ENCODE measurements at places on chromosomes 2 and 18. TPM values are rescaled to one million over a fixed set of nuclear protein-coding genes. Genes with fewer than 3 reads are reported as not detected.

PSMG2 gene
- total RNA-seq: 71.4 TPM

GRCh38 chr2:74314107-74314506 is 29.1 kb downstream of the SLC4A5 start:
- DNase-seq: no peak
- no peaks in the 10 kb centered on the region for H3K27me3 ChIP-seq
- no peaks in the 10 kb centered on the region for H3K4me1 ChIP-seq
- no peak overlapping the region for H3K27ac ChIP-seq
- no peak overlapping the region for H3K4me3 ChIP-seq

DNA sequence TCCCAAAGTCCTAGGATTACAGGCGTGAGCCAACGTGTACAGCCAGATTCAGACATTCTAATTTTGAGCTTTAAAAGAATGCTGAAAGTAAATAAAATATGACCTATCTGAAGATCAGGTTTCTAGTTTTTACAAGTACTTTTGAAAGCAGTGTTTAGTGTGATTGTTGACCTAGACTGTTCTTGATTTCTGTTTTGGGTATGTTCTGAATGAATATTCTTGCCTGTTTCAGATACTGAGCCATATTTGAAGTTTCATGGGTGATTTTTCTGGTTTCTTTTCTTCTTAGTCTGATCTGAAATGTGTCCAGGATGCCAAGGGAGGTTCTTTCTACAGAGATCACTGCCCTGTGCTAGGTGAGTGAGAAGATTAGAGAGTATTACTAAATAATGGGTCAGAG is 37.2 kb downstream of the MIB1 start:
- peaks cover 59% of the 10 kb centered on the region for H3K36me3 ChIP-seq
- H3K27me3 ChIP-seq: no peaks in the 10 kb centered on the region
- no peak overlapping the region for H3K27ac ChIP-seq
- DNase-seq: no peak
- H3K4me3 ChIP-seq: no peak overlapping the region

GRCh38 chr2:24512831-24513230 is 21.8 kb downstream of the NCOA1 start:
- DNase-seq: no peak
- H3K36me3 ChIP-seq: no peaks in the 10 kb centered on the region
- H3K27ac ChIP-seq: no peak overlapping the region

DNA sequence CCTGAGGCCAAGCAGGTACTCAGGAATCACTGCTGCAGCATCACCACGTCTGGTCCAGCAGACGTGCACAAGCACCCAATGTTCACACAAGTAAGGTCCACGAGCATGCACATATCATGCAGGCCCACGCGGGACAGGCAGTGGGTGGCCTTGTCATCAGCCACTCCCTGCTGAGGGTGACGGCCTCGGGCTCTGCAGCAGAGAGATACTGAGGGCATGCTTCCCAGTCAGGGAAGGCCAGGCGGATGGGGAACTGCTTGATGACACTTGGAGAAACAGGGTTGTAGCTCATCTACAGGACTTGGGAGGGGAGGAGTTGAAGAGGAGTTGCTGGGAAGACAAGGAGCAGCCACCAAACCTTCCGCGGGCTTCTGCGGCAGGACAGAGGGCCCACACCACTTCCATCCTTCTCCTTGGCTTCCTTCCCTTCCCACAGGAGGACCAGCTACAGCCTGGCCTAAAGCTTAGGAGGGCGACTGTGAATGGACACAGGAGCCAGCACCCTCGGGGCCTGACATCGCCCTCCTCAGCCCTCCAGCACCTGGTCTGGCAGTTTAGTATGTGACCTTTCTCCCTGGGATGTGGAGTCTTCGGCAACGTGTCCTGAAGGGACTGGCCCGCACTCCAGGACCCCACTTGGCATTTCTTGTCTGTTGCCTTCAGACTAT is 15.2 kb downstream of the MFSD2B start:
- no peaks in the 10 kb centered on the region for H3K4me1 ChIP-seq
- H3K36me3 ChIP-seq: peaks cover 16% of the 10 kb centered on the region
- H3K27me3 ChIP-seq: no peaks in the 10 kb centered on the region
- no peak overlapping the region for H3K4me3 ChIP-seq
- DNase-seq: no peak

DNA sequence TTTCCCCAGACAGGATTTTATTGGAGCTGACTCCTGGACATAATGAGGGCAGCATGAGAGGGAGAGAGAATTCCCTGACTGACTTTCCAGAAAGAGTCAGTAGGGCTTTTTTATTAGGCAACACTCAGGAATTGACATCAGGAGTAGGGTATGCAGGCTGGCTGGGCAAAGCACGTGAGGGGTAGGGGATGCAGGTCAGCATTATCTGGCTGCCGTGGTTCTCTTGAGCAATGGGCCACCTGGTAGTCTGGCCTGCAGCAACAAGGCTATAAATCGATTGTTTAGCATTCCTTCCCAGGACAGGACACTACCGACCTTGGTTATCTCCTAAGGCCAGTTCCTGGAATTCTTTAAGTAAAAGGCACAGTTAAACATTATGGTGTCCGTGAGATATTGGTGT is 160.8 kb upstream of the AGAP1 start:
- H3K4me1 ChIP-seq: no peaks in the 10 kb centered on the region
- H3K4me3 ChIP-seq: no peak overlapping the region
- no peaks in the 10 kb centered on the region for H3K36me3 ChIP-seq
- DNase-seq: no peak
- no peaks in the 10 kb centered on the region for H3K27me3 ChIP-seq
- H3K27ac ChIP-seq: no peak overlapping the region

All from endodermal cell (in vitro differentiated cells).